Activated naive CD4-positive, alpha-beta T cell (primary cell): ENCODE measurements at places on chromosomes 7 and 10.

DNA sequence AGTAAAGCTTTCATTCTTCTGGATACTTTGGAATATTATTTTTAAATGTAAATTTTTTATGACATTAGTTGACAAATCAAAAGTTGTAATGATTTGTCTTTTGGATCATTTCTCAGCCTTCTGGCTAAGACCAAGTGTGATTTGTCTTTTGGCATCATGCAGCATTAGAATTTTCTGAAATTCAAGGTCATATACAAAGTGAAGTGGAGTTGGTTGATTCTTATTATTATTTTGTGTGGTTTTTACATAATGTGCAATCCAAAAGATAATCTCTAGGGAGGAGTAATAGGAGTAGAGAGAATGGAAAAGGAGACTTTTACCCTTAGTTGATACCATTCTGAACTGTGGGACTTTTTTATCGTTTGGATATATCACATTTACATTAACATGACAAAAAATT, 24.2 kb upstream of the SEPTIN7 start:
- DNase-seq = no peak

GRCh38 chr7:73995330-73995729, 32.6 kb upstream of the ELN start:
- DNase-seq = no peak

DNA sequence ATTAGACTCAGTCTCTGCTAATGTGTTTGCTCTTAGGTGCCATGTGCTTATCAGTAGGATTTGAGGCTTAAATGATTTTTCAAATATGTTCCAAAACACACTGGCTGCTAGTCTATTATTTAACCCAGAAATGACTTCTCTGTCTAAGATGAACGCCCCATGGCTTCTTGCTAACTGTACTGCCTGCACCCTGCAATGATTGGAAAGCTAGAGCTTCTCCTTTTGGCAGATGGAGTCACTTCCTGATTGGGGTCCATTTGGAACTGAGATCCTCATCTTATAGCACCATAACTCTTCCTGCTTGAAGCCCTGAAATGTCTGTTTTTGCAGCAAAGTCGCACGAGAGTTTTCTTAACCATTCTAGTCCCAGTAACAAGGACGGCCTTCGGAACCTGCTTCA, 186.5 kb upstream of the ADO start:
- DNase-seq = no peak

GRCh38 chr10:88858491-88858890, 6.8 kb upstream of the ANKRD22 start:
- no peak for DNase-seq

GRCh38 chr10:62844280-62845011, 28.3 kb upstream of the EGR2 start:
- no peak for DNase-seq

DNA sequence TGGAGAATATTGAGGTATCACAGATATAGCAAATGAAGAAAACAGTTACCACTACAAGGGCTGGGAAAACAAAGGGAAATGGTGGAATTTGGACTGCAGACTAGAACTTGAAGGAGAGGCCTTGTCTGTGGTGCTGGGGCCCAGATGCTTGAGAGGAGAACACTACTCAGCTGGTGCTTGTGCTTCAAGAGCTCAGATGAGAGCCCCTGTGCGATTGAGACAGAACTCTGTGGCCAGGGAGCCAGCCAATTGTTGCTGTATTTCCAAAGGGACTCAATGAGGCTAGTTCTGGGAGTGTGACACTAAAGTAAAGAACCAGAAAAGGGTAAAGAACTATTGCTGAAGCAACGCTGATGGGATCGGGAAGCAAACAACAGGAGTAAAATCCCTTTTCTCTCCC, 406.5 kb upstream of the SEMA3D start:
- DNase-seq = no peak

DNA sequence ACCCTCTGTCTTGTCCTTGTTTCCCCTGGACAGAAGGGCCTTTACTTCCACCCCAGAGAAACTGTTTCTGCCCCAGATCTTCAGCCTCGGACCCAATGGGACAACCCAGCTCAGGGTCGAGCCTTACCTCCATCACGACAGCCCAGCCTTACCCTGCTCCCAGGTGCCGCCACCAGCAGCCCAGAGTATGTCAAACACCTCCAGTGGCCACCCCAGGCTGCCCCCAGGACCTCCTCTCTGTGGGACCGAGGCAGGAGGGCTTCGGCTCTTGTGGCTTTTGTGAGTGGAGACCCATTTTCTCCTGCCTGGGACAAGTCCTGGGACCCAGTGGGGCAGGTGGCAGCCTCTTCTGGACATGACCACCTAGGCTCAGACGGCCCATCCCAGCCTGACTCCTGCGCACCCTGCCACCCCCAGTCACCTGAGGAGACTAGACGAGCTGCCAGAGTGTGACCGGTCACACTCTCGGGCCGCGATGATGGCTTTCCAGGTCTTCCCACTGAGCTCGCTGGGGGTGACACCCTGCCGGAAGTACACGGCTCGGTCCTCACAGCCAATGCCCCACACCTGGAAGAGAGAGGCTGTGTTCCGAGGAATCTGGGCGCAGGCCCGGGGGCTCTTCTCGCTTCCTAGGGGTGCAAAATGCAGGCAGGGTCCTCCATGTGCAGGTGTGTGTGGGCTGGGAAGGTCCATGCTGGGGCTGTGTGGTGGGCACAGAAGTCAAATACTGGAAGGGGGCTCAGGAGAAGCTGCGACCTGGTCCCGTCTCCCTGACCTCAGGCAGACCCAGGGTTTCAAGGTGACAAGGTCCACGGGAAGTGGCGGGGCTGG, 15.5 kb downstream of the TECPR1 start:
- no peak for DNase-seq

GRCh38 chr10:69209787-69210484, 10.2 kb upstream of the HKDC1 start:
- no peak for DNase-seq

- DNase-seq = no peak
Observed at GRCh38 chr7:9250876-9251275, 817.5 kb downstream of the NXPH1 start.

GRCh38 chr7:41994036-41994745, 242.8 kb downstream of the GLI3 start:
- no peak for DNase-seq

DNA sequence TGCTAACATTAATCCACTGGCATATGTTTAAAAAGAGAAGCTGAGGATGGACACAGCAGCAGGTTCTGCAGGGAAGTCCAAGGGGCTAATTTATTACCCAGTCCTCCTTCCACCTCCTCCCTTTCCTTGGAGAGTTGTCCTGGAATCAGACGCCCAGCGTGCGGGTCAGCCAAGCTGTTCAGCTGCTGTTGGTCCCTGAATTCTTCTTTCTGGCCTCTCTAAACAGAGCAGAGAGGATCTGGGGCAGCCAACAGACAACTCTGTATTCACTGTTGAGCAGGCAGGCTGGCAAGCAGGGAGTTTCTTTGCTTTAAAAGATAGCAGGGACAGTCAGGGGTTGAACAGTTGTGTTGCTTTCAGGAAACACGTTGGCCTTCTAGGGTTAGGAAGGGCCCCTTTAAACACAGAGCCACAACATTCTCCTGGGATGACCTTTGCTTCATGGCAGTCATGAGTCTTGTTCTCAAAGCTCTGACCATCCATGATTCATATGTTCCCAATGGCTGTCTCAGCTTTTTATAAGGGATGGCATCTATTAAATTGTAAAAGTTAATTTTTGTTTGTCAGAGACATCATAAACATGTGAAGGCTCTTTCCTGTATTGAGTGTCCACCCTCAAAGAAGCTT, 217.0 kb downstream of the CREB5 start:
- DNase-seq = no peak

GRCh38 chr7:45687721-45688120, 113.6 kb downstream of the ADCY1 start:
- DNase-seq = no peak

- no peak for DNase-seq
Observed at GRCh38 chr10:21502348-21502740, 23.1 kb downstream of the SKIDA1 start.

GRCh38 chr7:4270941-4271715, 411.0 kb upstream of the FOXK1 start:
- DNase-seq = no peak

- no peak for DNase-seq
Observed at GRCh38 chr7:101596898-101597297, 32.2 kb downstream of the MYL10 start.

DNA sequence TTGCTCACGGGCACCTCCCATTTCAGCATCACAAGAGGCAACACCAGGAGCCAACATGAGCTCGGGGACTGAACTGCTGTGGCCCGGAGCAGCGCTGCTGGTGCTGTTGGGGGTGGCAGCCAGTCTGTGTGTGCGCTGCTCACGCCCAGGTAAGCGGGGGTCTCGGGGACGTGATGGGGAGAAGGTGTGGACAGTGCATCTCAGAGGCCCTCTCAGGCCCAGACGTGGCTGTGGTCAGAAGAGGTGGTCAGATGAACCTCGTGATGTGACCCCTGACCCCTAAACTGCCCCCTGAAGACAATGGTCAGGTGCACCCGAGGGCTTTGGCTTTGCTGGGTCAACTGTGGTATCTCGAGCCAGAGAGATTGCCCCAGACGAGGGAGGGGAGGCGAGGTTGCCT, 6.1 kb downstream of the LAT2 start:
- no peak for DNase-seq

GRCh38 chr10:46033602-46034011, 3.2 kb upstream of the NCOA4 start:
- DNase-seq = no peak

DNA sequence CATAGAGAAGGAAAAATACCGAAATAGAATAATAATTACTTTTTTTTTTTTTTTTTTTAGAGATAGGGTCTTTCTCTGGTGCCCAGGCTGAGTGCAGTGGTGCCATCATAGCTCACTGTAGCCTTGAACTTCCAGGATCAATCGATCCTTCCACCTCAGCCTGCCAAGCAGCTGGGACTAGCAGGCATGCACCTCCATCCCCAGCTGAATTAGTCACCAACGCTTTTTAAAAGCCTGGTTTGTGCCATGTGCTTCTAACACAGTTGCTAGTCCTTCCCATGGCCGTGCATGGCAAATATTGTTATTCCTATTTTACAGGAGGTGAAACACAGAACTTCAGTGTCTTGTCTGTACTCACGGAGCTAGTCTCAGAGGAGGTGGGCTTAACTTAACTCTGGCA, 23.2 kb downstream of the LYZL2 start:
- DNase-seq = no peak

GRCh38 chr7:25586513-25586912, 358.2 kb upstream of the NPVF start:
- no peak for DNase-seq

- DNase-seq = no peak
Observed at GRCh38 chr7:129615018-129615417, 3.5 kb downstream of the NRF1 start.

DNA sequence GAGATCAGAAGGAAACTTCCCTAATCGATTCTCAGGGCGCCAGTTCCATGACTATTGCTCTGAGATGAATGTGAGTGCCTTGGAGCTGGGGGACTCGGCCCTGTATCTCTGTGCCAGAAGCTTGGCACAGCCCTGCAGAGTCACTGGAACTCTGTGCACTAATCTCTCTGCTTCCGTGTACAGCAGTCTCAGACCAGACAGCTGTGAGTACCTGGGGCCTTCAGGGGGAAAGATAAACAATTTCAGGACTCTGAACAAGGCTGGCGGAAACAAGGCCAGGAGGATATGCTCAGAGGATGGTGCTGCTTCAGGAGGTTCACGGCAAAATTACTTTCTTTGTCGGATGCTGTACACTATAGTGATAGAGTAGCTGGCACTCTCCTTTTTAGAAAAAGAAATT, 131.7 kb upstream of the PRSS58 start:
- no peak for DNase-seq

DNA sequence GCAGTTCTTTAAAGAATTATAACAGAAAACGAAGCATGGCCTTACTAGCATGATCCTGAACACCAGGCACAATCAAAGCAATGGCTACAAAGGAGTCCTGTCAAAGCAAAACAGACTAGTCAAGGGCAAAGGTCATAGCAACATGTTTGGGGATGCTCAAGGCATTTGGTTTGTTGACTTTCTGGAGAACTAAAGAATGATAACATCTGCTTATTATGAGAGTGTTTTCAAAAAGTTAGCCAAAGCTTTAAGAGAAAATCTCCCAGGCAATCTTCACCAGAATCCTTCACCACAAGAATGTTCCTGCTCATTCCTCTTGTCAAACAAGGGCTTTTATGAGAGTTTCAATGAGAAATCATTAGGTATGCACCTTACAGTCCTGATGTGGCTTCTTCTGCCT, 95.1 kb upstream of the CPXM2 start:
- no peak for DNase-seq

DNA sequence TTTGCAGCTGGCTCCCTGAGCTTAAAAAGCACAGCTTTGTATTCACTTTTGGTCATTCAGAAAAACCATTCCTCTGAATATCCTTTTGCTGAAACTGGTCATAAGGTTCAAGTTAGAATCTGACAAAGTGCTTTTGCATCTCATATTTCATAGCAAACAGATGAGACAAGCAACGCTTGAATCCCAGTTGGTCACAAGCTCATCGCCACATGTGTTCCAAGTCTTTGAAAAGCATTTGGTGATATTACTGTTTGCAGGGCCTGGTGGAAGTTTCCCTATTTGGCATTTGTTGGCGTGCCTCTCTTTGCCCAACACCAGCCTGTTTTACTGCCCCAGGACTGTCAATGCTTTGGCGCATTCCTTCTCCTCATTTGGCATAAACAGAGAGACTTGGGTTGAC, 10.3 kb downstream of the TACC2 start:
- DNase-seq = no peak

DNA sequence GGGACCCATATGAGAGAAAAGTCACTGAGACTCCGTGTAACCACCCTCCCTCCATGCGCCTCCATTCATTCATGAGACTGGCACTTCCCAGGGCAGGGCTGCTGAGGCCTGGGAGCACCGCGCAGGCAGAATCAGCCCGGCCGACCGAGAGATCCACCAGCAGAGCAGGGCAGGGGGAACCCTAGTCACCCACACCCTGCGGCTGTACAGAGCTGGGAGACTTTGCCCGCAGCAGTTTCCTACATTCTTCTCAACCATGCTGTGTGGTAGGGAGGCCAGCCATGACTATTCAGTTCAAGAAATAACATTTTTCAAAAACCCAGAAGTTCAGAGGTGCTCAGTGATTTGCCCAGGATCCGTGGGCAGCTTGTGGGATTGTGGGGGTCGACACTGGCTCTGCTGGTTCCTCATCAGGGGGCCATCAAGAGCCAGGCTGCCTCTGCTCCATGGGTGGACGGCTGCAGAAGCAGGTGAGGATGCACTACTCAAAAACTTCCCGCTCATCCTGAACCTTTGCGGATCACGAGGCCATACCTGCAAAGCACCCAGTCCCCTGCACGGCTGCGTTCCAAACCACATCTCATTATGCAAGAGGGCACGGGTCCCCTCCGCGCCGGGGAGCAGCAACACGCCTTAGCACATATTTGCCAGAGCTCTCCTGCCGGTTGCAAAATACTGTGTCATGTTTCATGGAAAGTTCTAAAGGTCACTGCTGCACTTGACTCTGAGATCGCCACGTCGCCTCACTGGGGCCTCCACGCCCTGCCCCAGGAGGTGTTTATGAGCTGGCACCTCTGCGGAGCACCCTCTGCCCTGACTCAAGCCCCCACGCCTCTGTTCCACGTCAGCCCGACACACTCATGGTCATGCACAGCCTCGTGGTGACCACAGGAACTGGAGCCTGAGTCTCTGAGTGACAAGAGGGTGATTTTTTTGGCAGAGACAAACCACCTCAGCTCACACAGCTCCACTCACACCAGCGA, 132.0 kb downstream of the PRKAG2 start:
- no peak for DNase-seq

GRCh38 chr7:86647385-86648094, 3.8 kb downstream of the GRM3 start:
- DNase-seq = no peak

GRCh38 chr7:16652888-16653287, 6.9 kb downstream of the BZW2 start:
- DNase-seq = no peak
